Thoracic aorta (tissue), 2 donors: ENCODE measurements at places on chromosomes 11 and 22. TPM values are rescaled to one million over a fixed set of nuclear protein-coding genes. Genes with fewer than 3 reads are reported as not detected.

DNA sequence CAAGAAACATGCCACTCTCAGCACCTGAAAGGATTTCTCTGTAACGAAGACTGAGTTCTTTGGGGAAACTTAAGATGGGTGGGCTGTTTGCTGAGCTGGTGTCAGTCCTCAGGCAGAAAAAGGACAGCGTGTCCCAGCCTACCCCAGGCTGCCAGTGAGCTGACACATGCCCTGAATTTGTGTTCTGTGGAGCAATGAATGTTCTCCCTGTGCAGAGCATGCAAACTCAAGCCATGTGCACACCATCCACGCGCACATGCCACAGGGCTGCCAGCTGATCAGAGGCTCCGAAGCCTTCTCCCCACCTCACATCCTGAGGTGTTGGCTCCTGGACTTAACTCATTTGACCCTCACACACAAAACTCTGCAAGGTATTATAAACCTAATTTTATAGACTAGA is 104.9 kb downstream of the KCNC1 start:
- no peak for DNase-seq
- H3K4me1 ChIP-seq = no peaks in the 10 kb centered on the region
- H3K27me3 ChIP-seq = no peaks in the 10 kb centered on the region
- no peak overlapping the region for H3K4me3 ChIP-seq

- H3K27ac ChIP-seq = no peak overlapping the region
- no peaks in the 10 kb centered on the region for H3K27me3 ChIP-seq
- DNase-seq = no peak
- H3K4me1 ChIP-seq = no peaks in the 10 kb centered on the region
- no peaks in the 10 kb centered on the region for H3K36me3 ChIP-seq
Observed at GRCh38 chr11:35886759-35887158, 57.1 kb upstream of the LDLRAD3 start.

- no peaks in the 10 kb centered on the region for H3K27me3 ChIP-seq
- no peaks in the 10 kb centered on the region for H3K36me3 ChIP-seq
- H3K4me1 ChIP-seq = no peaks in the 10 kb centered on the region
- DNase-seq = no peak
- H3K4me3 ChIP-seq = no peak overlapping the region
Observed at GRCh38 chr22:47130883-47131631, 368.6 kb downstream of the TBC1D22A start.

MS4A6E gene
- total RNA-seq = not detected

GRCh38 chr11:4684631-4685285 is 12.9 kb downstream of the OR51E2 start:
- H3K36me3 ChIP-seq = no peaks in the 10 kb centered on the region
- no peak overlapping the region for H3K27ac ChIP-seq
- no peak overlapping the region for H3K4me3 ChIP-seq
- no peak for DNase-seq
- H3K4me1 ChIP-seq = no peaks in the 10 kb centered on the region
- no peaks in the 10 kb centered on the region for H3K27me3 ChIP-seq

DNA sequence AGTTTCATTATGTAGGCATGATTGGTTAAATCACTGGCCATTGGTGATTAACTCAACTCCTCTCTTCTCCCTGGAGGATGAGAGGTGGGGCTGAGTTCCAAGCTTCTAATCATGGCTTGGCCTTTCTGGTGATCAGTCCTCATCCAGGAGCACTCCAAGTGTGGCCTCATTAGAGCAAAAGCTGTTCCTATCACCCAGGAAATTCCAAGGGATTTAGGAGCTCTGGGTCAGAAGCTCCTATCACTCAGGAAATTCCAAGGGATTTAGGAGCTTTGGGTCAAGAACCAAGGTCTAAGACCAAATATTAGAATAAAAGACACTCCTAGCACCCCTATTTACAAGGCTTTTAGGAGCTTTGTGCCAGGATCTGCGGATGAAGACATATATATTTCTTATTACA is 168.0 kb upstream of the BDNF start:
- DNase-seq = no peak
- H3K27me3 ChIP-seq = no peaks in the 10 kb centered on the region
- no peaks in the 10 kb centered on the region for H3K36me3 ChIP-seq
- H3K4me1 ChIP-seq = no peaks in the 10 kb centered on the region

DNA sequence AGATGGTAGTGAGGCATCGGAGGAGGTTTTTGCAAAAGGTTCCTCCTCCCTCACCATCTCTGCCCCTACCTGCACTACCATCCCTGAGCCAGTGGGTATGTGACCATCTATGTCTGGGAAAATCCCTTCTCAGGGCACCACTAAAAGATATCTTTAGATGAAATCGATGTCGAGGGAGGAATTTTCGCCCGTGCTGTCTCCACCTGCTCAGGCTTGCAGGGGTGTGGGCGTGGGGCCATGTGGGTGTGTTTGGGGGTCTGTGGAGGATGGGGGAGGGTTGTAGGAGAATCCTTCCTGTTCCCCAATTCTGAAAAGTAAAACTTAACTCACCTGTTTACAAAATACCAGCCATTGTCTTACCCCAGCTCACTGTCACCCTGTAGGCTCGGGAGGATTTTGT is 12.4 kb downstream of the MPPED1 start:
- no peaks in the 10 kb centered on the region for H3K36me3 ChIP-seq
- no peak overlapping the region for H3K27ac ChIP-seq
- no peaks in the 10 kb centered on the region for H3K27me3 ChIP-seq

- H3K27ac ChIP-seq = no peak overlapping the region
- H3K36me3 ChIP-seq = no peaks in the 10 kb centered on the region
- no peak for DNase-seq
- H3K27me3 ChIP-seq = no peaks in the 10 kb centered on the region
- H3K4me1 ChIP-seq = no peaks in the 10 kb centered on the region
Observed at GRCh38 chr11:56932572-56933220, 56.0 kb upstream of the OR5AK2 start.

BCO2 gene
- total RNA-seq = 7.2 TPM

DNA sequence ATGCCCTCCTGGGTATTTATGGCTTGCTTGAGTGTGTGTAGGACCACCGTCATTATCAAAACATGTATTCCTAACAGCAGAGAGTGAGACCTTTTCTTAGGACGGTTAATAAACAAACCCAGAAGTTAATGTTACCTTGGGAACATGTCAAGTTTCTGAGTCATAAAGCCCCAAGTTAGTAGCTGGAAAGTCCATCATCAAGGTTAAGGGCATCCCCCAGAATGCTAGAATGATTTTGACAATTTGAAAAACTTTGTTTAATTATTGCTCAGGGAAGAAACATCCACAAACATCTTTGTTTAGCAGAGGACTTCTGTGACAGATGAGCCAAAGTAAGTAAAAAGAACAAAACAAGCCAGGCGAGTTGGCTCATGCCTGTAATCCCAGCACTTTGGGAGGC is 20.0 kb downstream of the CAVIN3 start:
- no peak for DNase-seq
- H3K4me3 ChIP-seq = no peak overlapping the region
- no peaks in the 10 kb centered on the region for H3K4me1 ChIP-seq
- H3K27me3 ChIP-seq = no peaks in the 10 kb centered on the region

GRCh38 chr22:45284705-45285262 is at the start of gene UPK3A:
UPK3A (plus strand) TSS chr22:45284949; CDS start chr22:45285014, 65 bp downstream.
- no peaks in the 10 kb centered on the region for H3K36me3 ChIP-seq
- no peak within 1 kb of the TSS for H3K27ac ChIP-seq
- peaks cover 40% of the 10 kb centered on the region for H3K4me1 ChIP-seq
- no peak for DNase-seq
- H3K27me3 ChIP-seq = no peaks in the 10 kb centered on the region

GRCh38 chr11:70109006-70109405 is 30.9 kb downstream of the ANO1 start:
- H3K27ac ChIP-seq = peak overlapping the region; percentile 69
- H3K4me3 ChIP-seq = no peak overlapping the region
- H3K36me3 ChIP-seq = peaks cover 38% of the 10 kb centered on the region
- DNase-seq = no peak
- H3K27me3 ChIP-seq = no peaks in the 10 kb centered on the region
- peaks cover 18% of the 10 kb centered on the region for H3K4me1 ChIP-seq

GRCh38 chr11:125356797-125357196 is 139.3 kb downstream of the FEZ1 start:
- H3K27ac ChIP-seq = no peak overlapping the region
- no peaks in the 10 kb centered on the region for H3K27me3 ChIP-seq
- no peaks in the 10 kb centered on the region for H3K36me3 ChIP-seq
- no peaks in the 10 kb centered on the region for H3K4me1 ChIP-seq
- no peak overlapping the region for H3K4me3 ChIP-seq
- DNase-seq = no peak

DNA sequence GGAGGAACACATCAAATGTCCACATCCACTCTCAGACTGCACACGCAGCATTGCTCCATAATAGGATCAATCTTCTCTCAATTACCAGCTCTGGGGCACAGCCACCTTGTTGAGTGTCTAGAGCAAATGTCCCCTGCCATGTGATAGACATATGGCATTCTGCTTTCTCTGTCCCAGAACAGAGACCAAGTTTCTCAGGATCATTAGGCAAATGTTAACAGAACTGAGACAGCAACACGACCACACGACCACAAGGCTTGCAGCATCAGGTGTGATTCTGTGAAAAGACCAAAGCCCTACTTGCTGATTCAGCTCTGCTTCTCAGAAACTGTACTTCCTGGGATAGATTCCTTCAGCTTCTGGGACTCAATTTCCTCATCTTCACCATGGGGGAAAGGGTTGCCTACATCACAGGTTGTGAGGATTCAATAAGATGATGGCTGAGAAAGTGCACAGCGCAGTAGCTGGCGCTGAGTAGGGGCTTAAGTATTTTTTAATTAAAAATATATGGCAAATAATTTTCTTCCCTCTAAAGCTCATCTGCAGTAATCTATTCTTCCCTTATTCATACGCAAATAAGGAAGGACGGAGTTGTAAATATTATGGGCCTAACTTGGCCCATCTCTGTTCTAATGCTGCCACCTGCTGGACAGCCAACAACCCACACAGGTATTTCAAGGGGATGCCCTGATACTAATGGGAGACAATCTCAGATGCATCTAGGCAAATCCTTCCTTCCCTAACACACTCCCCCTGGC is 54.3 kb upstream of the USP47 start:
- no peaks in the 10 kb centered on the region for H3K36me3 ChIP-seq
- H3K27me3 ChIP-seq = no peaks in the 10 kb centered on the region
- DNase-seq = peak; percentile 19
- no peaks in the 10 kb centered on the region for H3K4me1 ChIP-seq
- no peak overlapping the region for H3K4me3 ChIP-seq
- H3K27ac ChIP-seq = no peak overlapping the region

- no peak for DNase-seq
- no peak overlapping the region for H3K4me3 ChIP-seq
- no peaks in the 10 kb centered on the region for H3K27me3 ChIP-seq
- peaks cover 74% of the 10 kb centered on the region for H3K4me1 ChIP-seq
- no peaks in the 10 kb centered on the region for H3K36me3 ChIP-seq
Observed at GRCh38 chr22:24290459-24290858, 19.8 kb downstream of the SPECC1L start.

DNA sequence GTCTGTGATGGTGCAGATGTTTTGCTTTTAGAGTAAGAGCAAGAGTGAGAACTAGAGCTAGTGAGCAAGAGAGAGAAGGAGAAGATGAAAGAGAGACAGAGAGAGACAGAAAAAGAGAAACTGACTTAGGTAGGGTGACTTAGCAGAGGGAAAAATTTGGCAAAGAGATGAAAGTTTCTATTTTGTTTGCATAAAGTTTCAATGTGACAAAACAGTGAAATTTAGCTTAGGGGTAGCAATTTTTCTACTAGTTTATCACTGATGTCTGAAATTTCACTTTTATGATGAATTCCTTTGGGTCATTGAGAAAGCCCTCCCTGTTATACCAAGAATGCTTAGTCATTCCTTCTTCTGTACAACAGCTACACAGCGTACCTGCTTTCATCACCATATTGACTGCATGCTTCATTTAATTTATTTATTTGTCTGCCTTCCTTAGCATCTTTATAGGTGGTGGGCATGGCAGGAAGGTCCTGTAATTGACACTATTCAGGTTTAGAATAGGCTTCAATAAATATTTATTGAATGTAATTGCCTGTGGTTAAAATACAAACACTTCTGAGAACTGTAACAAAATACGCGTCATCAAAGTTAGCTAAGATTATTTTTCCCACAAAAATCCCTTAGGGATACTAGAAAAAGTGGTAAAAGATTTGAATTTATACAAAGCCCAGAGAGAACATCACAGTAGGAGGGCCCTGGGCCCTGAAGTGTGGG is 19.9 kb upstream of the CTSC start:
- no peak overlapping the region for H3K27ac ChIP-seq
- no peak overlapping the region for H3K4me3 ChIP-seq
- H3K36me3 ChIP-seq = no peaks in the 10 kb centered on the region
- peaks cover 5% of the 10 kb centered on the region for H3K4me1 ChIP-seq
- DNase-seq = no peak

- H3K36me3 ChIP-seq = no peaks in the 10 kb centered on the region
- DNase-seq = no peak
- peaks cover 14% of the 10 kb centered on the region for H3K27me3 ChIP-seq
Observed at GRCh38 chr11:46332568-46333393, 14.5 kb upstream of the DGKZ start.
